ENCODE measurements at places on chromosomes 11 and 22.
A peak's percentile ranks its signal among the peaks of the same experiment; 100 is the strongest.

DNA sequence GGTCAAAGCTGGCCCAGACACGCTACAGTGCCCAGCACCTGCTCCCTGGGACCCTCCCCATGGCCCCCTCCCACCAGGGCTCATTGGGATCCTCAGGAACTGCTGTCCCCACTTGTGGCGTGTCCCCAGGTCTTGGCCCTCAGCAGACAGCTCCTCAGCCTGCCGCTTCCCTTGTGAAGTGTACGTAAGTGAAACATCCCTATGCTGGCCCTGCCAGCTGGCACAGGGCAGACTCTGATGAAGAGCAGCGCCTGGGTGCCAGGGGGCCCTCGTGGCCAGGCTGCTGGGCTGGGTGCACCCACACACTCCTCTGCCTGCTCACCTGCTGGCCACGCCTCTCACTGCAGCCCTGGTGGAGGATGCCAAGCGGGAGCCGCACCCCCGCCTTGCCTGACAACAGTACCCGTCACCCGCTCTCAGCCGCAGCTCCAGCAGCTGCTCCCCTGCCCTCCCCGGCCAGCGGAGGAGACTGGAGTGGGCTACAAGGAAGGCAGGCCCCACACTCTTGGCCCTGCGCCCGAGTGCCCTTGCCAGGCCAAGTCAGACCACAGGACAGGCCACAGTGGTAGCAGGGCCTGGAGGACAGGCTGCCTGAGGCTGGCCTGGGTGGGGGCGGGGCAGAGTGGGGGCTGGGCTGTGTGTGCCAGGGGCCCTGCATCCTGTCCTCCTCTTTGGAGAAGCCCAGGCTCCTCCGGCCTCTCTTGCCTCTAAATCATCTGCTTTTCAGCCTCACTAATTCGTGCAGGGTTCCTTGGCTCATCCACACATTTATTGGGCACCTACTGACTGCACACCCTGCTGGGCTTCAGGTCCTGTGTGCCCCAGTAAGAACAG, 39.5 kb downstream of the IGF2 start:
- DNase-seq: no peak

GRCh38 chr11:68978931-68979594, 1.7 kb downstream of the MRGPRD start:
- no peak for DNase-seq

DNA sequence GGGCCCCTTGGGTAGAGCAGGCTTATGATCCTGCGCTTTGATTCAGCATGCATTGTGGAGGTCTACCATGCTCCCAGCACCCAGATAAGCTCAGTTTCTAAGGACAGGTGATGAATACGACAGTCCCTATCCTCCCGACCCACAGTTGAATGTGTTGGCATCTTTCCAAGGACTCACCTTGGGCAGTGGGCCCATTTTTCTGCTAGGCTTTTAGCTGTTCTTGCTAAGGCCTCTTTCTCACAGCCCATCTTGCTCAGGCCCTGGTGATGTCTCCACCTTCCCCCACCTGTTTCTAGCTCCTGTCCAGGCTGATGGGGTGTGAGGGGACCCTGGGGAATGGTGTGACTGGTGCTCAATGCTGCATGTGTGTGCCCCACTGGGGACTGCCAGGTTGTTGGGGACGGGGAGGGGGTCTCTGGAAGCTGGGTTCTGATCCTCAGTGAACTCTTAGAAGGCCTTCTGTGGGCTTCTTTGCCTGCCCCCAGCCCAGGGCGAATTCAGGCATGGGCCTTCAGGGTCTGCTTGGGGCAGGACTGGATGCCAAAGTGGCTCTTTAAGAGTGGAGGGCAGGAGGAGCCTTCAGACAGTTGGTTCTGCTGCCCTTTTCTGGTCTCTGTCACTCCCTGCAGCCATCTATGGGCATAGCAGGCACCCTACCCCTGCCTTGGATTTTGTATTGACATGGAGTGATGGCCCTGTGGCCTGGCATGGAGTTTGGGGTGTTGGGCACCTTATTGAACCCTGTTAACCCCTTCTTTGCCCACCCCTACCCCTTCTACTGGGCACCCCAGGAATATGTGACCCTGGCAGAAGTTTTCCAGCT, 33.1 kb downstream of the PHLDB1 start:
- no peak for DNase-seq

DNA sequence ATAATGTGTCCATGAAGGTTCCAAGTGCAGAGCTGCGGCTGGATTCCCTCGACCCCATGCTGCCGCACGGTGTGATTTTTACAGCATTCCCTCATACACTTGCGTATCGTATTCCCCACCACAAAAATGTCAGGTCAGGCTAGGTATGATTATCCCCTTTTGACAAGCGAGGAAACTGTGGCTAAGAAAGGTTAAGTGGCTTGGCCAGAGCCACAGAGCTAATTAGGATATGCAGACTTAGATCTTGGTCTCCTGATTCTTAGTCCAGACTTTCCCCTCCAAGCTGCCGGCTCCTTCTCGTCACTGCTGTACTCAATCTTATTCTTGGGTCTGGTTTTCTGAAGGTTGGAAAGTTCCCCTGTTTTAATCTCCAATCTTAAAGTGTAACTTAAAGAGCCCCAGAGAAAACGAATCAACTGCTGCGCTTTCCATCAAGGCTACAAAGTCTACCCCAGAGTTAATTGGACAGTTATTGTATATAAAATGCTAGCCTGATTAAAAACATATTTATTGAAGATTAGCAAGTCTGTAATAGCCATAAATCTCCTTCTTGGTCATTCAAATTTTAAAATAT, 176.6 kb downstream of the ADAMTS15 start:
- DNase-seq: no peak

GRCh38 chr11:127000291-127000968, at the start of gene KIRREL3:
Gene KIRREL3, minus strand, starts transcription at chr11:127000770.
- no peak for DNase-seq

GRCh38 chr11:2413742-2414579, 13.4 kb downstream of the TSSC4 start:
- DNase-seq: no peak

- peak; percentile 61 for DNase-seq
Observed at GRCh38 chr22:50169774-50170341, 673 bp upstream of the PANX2 start.

GRCh38 chr22:32810555-32811133, 9.1 kb downstream of the TIMP3 start:
- DNase-seq: no peak

DNA sequence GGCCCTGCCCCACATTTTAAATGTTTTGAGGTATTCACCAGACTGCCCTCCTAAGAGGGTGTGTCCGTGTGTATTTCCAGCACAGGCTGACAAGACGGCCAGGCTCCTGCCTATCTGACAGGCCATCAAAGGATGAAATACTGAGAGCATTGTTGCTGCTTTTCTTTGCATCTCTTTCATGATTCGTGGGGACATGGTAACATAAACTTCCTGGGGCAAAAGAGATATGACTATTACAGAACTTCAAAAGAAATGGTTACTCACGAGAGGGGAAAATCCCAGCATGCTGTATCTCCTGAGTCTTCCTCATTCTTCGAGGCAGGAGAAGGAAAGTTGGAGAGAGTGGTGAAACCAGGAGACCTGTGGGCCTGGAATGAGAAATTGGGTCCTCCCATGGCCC, 10.3 kb upstream of the BIK start:
- no peak for DNase-seq

DNA sequence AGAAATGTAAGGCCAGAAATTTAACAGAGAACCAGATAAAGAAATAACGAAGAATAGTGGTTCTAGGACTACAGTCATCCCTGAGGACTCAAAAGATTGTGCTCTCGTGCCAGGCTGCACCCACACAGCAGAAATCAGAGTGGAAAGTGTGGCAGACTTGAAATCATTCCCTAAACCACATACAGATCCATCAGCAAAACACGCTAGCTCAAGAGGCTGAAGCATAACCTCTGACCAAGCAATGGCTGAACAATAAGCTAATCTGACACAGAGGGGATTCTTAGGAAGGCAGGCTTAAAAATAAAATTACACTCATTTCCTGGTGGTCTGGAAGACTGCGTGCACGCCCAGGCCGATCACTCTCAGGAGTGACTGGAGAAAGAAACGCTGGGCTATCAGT, 19.0 kb downstream of the NCF4 start:
- no peak for DNase-seq

- DNase-seq: no peak
Observed at GRCh38 chr11:11660363-11660740, 38.5 kb upstream of the GALNT18 start.

- DNase-seq: no peak
Observed at GRCh38 chr11:45238724-45239123, 47.4 kb downstream of the SYT13 start.

DNA sequence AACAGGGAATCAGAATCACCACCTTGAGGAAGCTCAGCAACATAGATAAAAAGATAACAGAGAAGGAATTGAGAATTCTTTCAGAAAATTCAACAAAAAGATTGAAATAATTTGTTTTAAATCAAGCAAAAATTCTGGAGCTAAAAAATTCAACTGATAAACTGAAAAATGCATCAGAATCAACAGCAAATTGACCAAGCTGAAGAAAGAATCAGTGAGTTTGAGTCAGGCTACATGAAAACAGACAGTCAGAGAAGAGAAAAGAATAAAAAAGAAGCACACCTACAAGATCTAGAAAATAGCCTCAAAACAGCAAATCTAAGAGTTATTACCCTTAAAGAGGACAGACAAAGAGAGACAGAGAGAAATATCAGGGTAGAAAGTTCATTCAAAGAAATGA, 28.8 kb downstream of the BTG4 start:
- no peak for DNase-seq

- no peak for DNase-seq
Observed at GRCh38 chr11:27573024-27573423, 66.5 kb upstream of the LIN7C start.

- DNase-seq: no peak
Observed at GRCh38 chr11:131667566-131667965, 297.2 kb downstream of the NTM start.

Measured in activated T-cell treated with anti-CD3 and anti-CD28 coated beads for 48 hours (primary cell).